Cerebellum (tissue), 4 donors: ENCODE measurements at places on chromosomes 5 and 9. TPM values are rescaled to one million over a fixed set of nuclear protein-coding genes. Genes with fewer than 3 reads are reported as not detected.
A peak's percentile ranks its signal among the peaks of the same experiment; 100 is the strongest.

- no peak for DNase-seq
Observed at GRCh38 chr5:73136055-73136562, 15.7 kb downstream of the TMEM171 start.

DNA sequence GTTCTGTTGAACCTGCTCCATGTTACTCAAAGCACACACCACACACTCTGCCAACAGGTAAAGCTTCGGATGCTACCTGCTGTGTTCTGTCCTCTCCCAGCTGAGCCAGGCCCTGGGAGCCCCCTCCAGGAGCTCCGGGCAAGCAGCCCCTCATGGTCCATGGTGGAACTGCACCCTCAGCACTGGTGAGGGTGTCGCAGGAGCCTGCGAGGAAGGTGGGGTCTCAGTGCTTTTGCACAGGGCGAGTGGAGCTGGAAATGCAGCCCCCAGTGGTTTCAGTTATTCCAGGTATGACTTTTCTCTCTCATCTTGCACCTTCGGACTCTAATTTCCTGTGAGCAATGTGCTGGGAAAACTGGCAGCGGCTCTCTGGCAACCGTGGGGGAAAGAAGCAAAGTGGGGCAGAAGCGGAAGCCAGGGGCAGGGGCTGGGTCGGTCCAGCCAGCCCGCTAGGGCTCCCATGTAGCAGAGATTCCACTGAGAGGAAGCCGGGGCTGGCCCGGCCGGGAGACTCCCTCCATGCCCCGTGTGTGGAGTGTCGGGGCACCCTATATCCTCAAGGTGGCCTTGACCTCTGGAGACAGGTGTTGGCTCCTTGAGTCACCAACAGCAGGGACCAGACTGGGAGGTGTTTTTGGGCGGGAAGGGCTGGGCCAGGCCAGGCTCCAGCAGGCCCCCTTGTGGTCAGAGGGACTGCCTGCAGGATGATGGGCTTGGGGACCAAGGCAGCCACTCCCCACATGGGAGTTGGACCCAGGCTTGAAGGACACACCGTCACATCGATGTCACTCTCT, 75.6 kb upstream of the PRSS3 start:
- DNase-seq: no peak

PCDHB3 gene
- 19.7 TPM for total RNA-seq

DNA sequence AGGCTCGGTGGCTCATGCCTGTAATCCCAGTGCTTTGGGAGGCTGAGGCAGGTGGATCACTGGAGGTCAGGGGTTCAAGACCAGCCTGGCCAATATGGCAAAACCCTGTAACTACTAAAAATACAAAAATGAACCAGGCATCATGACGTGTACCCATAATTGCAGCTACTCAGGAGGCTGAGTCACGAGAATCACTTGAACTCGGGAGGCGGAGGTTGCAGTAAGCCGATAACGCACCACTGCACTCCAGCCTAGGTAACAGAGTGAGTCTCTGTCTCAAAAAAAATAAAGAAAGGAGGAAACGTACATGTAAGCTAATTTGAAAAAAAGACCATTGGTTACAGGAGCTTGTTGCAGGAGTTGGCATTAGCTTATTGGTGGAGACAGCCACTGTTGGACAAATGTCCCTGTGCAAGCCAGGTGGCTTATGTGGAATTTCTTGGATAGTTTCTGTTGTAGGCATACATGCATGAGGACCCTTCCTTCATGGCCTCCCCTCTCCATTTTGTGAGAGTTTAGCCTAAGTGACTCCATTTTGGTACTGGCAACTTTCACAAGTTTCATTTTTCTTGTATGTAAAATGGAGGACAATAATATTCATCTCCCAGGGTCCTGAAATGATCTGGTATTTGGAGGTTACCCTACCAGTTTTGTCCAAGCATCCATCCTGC, 16.8 kb upstream of the RAB14 start:
- DNase-seq: no peak

DNA sequence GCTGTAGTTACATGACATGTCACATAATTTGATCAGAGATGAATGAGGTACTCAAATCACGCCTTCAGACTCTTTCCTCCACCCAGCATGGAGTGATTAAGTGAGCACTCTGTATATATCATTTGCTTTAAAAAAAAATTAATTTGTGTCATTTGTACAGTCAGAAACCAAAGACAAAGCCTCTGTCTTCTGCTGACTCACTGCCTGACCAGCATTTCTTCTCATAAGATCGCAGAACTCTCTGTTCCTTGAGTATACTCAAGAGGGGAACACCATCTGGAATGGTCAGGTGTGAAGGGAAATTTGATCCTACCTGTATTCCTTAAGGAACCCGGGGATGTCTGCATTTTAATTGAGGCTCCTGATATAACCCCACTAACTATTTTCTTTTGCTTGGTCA, 254.4 kb downstream of the FAM114A2 start:
- DNase-seq: no peak

DNA sequence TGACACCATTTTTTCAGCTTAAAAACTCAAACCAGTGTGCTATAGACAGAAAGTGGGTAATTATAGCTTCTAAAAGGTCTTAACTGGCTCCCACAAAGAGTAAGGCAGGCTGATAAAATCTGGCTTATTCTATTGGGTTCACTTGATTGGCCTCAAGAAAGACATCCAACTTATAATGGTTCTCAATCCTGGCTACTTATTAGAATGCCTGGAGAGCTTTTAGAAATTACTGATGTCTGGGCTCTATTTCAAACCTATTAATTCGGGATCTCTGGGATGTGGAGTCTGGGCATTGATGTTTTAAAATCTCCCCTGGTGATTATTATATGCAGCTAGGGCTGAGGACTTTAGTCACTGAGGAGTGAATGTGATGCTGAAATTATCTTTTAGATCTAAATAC, 188.0 kb downstream of the TARS1 start:
- DNase-seq: no peak

DNA sequence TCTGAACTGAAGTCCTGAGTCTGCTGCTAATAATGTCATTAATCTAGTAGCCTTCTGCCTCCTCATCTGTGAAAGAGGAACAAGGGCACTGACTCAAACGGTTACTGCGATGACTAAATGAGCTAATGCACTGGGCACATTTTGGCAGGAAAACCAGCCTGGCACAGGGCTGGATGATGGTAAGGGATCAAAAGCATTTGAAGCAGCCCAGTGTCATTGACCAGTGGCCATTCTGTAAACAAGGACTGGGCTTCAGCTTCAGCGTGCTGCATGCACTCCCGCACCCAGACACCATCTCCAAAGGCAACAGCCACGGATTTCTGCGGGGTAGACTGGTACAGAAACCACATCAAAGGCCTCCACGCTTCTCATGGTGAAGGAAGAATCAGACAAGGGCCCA, 8.0 kb downstream of the GCNT4 start:
- no peak for DNase-seq

SLC6A19 gene
- total RNA-seq: 0.09 TPM

FOXD4L4 gene
- 0.45 TPM for total RNA-seq

DNA sequence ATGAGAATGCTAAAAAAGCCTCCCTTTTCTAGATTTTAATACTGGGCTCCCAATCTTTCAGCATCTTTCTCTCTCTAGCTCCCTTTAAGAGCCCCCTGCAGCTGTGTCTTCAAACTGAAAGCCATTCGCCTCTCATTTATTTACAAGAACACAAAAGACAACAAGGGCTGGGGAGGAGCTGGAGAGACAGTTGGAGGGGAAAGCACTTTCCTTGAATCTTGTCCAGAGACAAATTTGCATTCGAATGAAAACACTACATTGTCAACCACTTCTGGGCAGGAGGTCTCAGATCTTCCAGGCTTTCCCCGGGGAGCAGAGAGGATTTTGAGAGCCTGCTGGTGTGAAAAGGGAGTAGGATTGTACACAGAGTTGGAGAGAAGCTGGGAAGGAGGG, 518.3 kb downstream of the CTNND2 start:
- DNase-seq: peak; percentile 10

- no peak for DNase-seq
Observed at GRCh38 chr5:146815411-146815810, 63.1 kb downstream of the PPP2R2B start.

STK32A gene
- total RNA-seq: 37.9 TPM

DNA sequence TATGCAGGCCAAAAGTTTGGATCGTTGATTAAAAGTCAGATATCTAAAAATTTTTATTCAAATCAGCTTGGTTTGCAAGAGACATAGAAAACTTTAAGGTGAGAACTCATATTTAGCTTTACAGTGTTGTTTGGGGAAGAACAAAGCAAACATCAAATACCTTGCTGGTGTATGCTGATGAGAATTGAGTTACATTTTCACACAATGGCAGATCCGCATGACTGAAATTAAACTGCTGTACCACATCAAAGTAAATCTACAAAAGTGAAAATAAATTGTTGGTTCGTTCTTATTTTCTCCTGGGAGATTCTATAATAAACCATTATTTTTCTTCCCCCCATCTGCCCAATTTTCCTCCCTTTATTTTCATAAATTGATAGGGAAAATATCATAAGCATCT, 198.2 kb upstream of the PCSK5 start:
- DNase-seq: no peak

GRCh38 chr5:134073404-134073803, 41.1 kb upstream of the TCF7 start:
- DNase-seq: no peak

DNA sequence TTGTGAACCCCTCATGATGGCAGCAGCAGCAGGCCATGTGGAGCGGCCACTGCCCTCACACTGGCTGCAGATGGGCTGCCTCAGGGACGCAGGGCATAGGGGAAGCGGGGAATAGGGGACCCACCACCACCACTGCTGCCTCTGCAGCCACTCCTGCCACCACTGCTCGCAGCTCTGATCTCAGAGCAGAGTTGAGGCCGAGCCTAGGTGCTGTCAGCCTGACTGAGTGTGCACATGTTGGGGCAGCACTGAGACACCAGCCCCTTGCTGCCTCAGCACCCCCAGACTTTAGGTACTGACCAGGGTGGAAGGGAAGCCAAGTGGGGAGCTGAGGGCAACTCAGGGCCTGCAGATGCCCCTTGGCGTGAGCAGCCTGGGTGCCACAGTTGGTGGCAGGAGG, 843.9 kb upstream of the DMAC1 start:
- no peak for DNase-seq

DNA sequence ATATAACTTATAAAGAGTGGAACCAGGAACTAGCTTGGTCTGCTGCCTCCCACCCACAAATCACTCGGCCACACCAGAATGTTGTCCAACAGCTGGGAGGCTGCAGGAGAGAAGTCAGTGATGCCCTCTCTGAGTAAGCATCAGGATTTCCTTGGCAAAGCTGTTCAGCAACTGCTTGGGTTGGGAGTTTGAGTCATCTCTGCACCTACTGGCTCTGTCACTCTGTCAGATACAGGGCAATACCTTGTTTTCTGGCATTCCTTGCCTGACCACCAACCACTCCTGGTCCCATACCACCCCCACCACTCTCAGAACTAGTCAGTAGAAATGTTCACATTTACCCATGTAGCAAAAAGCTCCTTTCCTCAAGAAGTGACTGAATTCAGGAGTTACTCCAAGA, 36.8 kb upstream of the GCNT4 start:
- DNase-seq: no peak

DNA sequence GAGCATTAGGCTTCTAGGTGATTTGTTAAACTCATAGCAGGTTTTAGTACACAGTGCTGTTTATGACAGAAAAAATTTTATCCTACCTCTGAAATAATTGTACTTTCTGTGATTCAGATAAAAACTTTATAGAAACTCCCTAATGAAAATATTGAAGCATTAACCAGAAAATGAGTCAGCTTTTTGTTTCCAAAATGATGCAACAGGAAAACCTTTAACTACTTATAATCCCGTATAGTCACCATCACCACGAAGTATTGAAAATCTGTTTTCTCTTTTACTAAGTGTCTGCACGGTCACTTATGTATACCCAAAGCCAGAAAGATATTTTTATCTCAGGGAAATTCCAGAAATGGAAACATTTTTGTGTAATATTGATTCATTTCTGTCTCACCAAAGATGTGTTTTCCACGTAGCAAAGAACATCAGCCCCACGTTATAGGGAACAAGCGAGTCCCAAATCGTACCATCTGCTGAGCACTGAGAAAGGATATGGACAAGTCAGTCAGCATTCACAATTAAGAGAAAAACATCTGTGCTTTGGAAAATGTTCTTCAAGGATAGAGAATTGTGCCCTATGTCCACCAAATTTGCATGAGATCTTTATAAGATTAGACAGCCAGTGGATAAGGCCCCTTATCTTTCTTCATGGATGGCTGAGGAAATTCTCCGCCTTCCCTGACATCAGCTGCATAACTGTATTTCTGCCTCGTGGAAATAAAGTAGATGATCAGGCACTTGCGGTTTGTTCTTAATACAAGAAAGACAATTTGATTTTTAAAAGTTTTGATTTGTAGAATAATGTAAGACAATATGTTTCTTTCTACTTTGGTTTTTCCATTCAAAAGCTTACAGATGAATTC, 41.9 kb downstream of the TNFAIP8 start:
- no peak for DNase-seq

ZNF618 gene
- total RNA-seq: 23.9 TPM

GRCh38 chr5:109485030-109485429, 75.3 kb upstream of the PJA2 start:
- DNase-seq: peak; percentile 8

SERF1A gene
- total RNA-seq: 23.0 TPM

GRCh38 chr5:66440202-66440680, 156.0 kb upstream of the MAST4 start:
- no peak for DNase-seq

DNA sequence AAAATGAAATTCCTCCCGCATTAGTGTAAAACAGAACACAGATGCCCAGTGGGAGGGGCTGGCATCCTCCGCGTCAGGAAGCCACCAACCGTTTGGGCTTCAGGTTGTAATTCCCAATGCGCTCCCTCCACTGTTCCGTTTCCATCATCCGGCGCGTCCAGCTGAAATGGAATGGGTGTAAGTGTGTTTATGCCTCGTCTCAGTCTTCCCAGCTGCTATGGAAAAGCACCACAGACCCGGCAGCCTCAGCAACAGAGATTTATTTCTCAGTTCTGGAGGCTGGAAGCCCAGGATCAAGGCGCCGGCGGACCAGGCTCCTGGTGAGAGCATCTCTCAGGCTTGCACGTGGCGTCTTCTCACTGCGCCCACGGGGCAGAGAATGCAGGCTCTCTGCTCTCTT, 20.4 kb downstream of the KCNT1 start:
- DNase-seq: no peak

- peak; percentile 23 for DNase-seq
Observed at GRCh38 chr9:100437860-100438805, 11.2 kb downstream of the MSANTD3 start.

BNC2 gene
- total RNA-seq: 5.2 TPM

PCDHB12 gene
- total RNA-seq: 18.0 TPM

PFN3 gene
- not detected for total RNA-seq

GRCh38 chr9:104319198-104319597, 184.9 kb upstream of the OR13F1 start:
- DNase-seq: no peak
